Stimulated activated CD8-positive, alpha-beta memory T cell treated with anti-CD3 and anti-CD28 coated beads, Interleukin-15, amount 100 ng/mL, for 48 hours (primary cell): ENCODE measurements at places on chromosomes 7 and 10.

- DNase-seq, result no peak
These were observed 80.4 kb upstream of the CALN1 start for GRCh38 chr7:72492461-72493065.

GRCh38 chr10:88968391-88968790 is 15.8 kb upstream of the ACTA2 start:
- DNase-seq, result no peak

DNA sequence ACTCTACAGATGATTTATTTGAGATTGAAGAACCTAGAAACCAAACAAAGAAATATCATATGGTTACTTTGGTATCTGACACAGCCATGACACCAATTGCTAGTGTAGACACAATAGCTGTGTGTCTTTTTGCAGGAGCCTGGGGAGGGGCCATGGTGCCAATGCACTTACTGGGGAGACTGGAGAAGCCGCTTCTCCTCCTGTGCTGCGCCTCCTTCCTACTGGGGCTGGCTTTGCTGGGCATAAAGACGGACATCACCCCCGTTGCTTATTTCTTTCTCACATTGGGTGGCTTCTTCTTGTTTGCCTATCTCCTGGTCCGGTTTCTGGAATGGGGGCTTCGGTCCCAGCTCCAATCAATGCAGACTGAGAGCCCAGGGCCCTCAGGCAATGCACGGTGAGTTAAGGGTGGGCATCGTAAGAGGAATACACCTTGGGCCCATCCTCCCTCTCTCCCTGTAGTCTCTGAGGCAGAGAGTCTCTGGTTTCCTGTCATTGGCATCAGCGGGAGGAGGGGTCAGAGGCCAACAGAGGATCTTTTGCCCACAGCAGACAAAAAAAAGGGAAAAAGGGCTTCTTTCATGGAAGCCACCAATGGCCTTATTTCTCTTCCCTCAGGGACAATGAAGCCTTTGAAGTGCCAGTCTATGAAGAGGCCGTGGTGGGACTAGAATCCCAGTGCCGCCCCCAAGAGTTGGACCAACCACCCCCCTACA is 1.2 kb downstream of the TMEM139 start:
- no peak for DNase-seq

- no peak for DNase-seq
These were observed 609.0 kb downstream of the SDK1 start for GRCh38 chr7:3910054-3910453.

DNA sequence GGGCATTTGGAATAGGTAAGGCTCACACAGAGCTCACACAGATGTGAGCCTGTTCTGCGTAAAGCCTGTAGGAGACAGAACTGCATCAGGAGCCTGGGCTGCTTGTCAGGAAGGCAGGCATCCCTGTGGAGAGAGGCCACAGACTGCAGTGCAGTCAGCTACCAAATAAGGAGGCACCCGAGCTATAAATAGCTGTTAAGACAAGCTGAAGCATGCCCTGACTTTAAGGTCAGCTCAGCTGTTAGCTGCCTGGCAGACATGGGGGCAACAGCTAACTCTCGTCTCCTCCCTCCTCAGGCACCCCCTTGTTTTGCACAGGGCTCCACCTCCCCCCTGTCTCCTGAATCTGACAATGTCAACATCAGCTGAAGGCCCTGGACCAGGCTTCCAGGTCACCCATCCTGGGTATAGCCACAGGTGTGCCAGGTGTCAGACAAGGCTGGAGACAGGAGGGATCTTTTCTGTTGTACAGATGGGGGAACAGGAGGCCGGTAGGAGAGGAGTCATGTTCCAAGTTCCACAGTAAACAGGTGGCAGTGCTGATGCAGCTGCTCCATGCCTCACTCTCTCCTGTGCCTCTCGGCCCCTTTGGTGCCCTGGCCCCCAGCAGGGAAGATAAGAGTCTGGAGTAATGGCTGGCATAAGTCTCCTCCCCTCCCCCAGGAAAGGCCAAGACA is 27.6 kb upstream of the MKRN1 start:
- DNase-seq, result no peak

DNA sequence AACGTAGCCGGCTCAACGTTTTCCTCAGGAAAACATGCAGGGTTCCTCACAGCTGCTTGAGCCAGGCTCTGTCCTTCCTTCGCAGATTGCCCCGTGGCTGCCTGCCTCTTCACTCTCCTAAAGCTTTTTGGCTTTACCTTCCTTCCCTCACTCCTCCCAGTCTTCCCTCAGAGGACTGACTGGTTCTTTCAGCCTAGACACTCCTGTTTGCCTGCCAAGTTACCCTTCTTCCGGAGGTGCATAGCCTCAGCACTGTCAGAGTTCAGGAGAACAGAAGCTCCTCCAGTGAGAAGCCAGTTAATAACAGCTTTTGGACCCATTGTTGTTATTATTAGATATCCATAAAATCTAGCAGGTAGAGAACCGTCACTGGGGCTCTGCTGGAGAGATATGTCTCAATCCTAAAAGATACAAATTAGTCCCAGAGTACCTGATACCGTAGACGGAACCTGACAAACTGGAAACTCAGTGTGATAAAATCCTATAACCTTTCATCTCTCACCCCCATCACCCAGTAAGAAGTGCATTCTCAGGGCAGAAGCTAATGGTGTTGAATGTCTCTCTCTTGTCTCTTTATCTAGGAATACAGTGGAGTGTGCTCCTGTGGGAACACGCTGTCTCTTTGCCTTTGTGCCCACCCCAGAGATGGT is 79.6 kb downstream of the SND1 start:
- no peak for DNase-seq

DNA sequence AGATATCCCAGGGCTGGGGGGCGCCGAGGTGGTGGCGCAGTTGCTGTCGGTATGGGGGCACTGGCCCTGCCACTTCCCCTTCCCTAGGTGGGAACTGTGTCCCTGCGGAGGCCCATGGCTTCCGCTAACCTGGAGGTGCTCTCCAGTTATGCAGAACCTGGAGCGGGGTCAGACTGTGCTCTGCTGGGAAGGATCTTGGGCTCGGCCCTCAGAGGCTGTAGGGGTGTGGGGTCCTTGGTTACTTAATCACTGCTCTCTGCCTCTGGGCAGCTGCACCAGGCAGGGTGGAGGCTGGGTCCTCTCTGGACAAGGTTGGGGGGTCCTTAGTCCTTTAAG is 2.4 kb downstream of the BRI3 start:
- no peak for DNase-seq

- no peak for DNase-seq
These were observed 26.5 kb upstream of the CNTNAP2 start for GRCh38 chr7:146090023-146090645.

DNA sequence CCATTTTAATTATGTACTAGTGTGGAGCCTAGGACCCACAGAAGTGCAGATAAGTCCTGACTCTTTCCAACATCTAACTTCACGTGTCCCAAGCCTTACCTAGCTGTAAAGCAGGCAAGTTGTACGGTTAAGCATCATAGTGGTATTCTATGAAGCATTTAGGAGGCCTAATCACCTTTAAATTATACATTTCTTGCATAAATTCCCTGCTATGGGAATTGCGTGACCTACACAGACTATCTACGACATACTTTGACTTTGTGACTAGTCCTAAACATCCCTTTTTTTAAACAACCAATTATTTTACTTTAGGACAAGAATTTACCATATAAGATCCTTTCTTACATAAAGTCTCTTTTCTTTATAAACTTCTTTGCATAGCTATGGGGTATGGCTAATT is 37.7 kb upstream of the LRGUK start:
- no peak for DNase-seq

- no peak for DNase-seq
These were observed 78.9 kb downstream of the ANK3 start for GRCh38 chr10:60310740-60311139.

GRCh38 chr7:28178599-28178998 is 2.0 kb downstream of the JAZF1 start:
- DNase-seq, result no peak

DNA sequence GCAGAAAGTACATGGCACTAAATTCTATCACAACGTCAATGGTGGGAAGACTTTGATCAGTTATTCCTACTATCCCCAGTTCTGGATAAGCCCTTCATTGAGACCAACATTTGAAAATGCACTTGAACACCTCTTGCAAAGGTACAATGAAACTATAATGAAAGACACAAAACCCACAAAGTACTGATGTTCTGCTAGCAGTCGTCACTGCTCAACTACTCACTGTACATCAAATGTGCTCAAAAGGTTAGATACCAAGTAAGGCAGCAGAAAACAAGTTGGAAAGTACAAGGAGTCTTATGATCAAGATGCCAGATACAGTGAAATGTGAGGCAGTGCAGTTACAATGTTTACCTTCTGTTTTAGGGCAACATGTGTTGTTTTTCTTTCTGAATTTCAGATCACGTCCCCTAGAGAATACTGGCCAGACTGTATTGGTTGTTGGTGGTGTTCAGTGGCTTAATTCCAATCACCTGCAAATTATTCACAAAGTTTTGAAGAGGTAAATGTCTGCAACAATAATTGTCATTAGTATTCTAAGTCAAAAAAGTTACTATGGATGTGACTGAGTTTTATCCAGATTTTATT is 62.4 kb upstream of the WNT16 start:
- DNase-seq, result no peak

GRCh38 chr7:122869260-122869659 is 17.0 kb downstream of the CADPS2 start:
- no peak for DNase-seq

DNA sequence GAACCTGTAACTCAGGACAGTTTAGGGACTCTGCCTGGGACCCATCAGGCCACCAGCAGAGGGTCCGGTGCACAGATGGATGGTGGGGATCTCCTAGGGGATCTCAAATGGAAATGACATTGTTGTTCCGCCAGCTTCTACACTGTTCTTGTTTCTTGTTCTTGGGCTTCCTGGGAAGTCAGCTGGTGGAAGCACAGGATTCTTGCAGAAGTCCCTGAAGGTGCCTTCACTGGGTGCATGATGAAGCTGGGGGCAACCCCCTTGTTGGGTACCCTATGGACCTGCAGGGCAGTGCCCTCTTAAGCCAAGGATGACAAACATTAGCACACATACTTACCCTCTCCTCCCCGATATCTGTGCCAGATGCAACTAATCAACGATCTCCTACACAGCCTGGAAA is 18.6 kb downstream of the SFTPD start:
- no peak for DNase-seq

- no peak for DNase-seq
These were observed 418.9 kb downstream of the ZNF716 start for GRCh38 chr7:57868771-57869483.

GRCh38 chr10:129308953-129309564 is 158.0 kb upstream of the MGMT start:
- DNase-seq, result no peak

- DNase-seq, result no peak
These were observed 132.9 kb upstream of the AGR3 start for GRCh38 chr7:17014686-17015085.

DNA sequence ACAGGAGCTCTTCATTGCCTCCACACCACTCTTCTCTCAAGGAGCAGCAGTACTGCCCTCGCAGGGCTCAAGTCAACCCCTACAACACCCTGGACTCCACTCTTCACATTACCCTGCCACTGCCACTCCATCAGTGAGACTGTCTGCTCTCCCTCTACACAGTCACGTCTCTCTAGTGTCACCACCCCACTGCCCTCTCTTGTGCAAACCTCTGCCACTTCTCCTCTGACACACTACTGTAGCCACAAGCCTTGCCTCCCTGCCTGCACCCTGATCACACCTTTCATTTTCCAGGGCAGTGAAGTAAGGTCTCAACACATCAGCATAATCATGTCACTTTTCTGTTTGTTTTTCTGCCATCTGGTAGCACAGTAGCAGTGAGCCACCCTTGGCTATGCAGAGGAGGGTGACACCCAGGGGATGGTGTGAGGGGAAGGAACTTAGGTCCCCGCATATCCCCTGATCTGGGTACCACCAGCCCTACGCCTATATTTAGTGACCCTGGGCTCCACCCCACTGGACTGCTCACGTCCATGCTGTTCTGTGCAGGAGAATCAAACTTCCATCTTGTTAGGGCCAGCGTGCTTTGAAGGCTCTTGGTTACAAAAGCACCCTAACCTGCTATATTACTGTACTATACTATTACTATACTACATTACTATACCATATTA is 1.6 kb downstream of the C10orf143 start:
- no peak for DNase-seq

- DNase-seq, result no peak
These were observed at the start of gene HOXA3 for GRCh38 chr7:27151931-27152815. Gene HOXA3, minus strand, starts transcription at chr7:27152583. Its CDS starts 41,943 bp downstream, at chr7:27110640.

- no peak for DNase-seq
These were observed 211.6 kb upstream of the SP8 start for GRCh38 chr7:20998309-20998708.

GRCh38 chr10:55551603-55552002 is 750.6 kb upstream of the PCDH15 start:
- no peak for DNase-seq

DNA sequence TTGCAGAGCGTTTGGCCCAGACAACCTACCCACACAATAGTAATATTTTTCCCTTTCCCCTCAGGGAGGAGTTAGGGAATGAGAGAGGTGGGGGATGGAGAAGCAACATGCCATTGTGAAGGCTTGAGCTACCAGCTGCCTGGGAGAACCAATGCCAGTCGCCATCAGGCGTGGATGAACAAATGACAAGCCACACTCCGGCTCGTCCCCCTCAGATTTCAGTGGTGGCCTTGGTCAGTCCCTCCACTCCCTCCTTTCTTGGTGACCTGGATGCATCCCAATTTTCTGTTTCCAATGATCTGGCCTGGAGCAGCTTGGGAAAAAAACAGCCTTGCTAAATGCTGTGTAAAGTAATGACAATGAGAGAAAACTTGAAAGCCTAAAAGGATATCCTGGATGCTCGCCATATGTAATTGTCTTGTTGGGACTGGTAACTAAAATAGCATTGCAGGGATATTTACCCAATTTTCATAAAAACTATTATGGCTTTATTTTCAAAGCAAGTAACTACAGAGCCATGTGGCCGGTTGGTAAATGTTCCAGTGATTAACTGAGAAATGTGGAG is 110.7 kb downstream of the ICA1 start:
- no peak for DNase-seq

DNA sequence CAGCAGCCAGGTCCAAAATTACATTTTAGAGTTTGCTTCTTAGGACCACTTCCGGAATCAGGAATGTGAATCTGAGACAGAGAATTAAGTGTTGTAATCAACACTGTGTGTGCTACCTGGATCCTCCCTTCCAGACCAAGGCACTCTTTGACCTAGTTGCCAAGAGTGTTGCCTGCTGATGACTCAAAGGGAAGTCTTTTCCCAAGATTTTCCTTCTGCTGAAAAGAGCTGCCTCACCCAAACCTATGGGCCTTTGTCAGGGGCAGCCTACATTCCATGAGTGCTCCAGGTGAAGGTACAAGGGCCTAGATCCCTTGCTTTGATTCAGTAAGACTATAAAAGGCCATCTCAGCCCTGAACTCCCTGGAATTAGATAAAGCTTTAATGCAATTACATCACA is 712.5 kb upstream of the ANKRD30A start:
- no peak for DNase-seq
